ENCODE measurements at places on chromosomes 5 and 9.

GRCh38 chr9:70466976-70467561 lies 52.6 kb upstream of the KLF9 start:
- peak; percentile 95 for DNase-seq

DNA sequence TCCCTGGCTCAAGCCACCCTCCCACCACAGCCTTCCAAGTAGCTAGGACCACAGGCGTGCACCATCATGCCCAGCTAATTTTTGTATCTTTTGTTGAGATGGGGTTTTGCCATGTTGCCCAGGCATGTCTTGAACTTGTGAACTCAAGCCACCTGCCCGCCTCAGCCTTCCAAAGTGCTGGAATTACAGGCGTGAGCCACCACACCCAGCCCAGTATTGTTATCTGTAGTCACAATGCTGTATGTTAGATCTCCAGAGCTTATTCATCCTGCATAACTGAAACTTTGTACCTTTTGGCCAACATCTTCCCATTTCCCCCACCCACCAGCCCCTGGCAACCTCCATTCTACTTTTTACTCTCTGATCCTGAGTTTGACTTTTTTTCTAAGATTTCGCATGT lies 37.5 kb downstream of the CREBRF start:
- no peak for DNase-seq

- no peak for DNase-seq
Observed at GRCh38 chr9:109906766-109907382, 126.9 kb downstream of the PALM2AKAP2 start.

- DNase-seq = peak; percentile 8
Observed at GRCh38 chr9:109463924-109464625, 34.0 kb downstream of the PTPN3 start.

DNA sequence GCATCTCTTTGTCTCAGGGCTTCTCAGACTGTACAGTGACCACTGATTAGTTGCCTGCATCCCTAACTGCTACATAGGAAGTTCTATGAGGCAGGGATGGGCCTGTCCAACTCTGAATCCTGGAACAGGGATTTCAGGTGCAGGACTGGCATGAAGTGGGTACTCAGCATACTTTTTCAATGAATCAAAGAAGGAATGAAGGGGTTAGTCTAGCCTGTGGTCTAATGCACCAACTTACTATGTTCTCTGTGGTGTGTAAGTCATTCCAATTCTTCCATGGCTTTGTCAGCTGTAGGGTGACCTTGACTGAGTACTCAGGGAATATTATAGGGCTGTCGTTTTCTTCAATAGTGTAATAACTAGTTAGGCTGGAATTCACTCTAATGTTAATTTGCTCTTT lies 8.3 kb downstream of the COL15A1 start:
- no peak for DNase-seq

DNA sequence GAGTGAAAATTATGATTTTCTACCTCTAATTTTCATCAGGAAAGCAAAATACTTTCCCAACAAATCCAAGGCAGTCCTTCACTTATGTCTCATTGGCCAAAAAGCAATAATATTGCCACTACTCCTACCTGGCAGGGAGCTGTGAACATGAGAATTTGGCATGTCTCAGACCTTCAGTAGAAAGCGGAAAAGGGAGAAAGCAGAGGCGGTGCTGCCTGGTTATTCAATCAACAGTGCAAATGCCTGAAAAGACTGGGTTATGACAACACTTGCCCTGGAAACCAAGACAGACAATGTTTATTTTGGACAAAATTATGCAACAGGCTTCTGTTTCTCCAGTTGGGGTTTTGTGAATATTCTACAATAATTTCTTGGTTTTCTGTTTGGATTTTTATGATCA lies 194.4 kb downstream of the TAF11L14 start:
- no peak for DNase-seq

DNA sequence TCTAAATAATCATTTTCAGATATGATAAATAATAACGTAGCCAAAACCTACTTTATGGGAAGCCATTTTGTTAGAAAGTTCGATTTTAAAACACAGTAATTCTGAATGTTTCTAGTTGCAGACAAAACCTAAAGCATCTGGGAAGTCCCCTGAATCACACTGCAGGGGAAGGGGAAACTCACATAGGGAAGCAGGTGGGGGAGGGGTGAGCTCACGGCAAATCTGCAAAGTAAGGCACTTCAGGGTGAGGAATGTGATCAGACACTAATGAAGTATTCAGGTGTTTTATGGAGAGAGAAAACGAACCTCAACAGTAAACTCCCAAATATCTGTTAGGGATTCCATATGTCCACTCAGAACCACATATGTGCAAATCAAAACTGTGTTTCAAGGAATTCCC lies 70.7 kb downstream of the EPB41L4A start:
- no peak for DNase-seq

DNA sequence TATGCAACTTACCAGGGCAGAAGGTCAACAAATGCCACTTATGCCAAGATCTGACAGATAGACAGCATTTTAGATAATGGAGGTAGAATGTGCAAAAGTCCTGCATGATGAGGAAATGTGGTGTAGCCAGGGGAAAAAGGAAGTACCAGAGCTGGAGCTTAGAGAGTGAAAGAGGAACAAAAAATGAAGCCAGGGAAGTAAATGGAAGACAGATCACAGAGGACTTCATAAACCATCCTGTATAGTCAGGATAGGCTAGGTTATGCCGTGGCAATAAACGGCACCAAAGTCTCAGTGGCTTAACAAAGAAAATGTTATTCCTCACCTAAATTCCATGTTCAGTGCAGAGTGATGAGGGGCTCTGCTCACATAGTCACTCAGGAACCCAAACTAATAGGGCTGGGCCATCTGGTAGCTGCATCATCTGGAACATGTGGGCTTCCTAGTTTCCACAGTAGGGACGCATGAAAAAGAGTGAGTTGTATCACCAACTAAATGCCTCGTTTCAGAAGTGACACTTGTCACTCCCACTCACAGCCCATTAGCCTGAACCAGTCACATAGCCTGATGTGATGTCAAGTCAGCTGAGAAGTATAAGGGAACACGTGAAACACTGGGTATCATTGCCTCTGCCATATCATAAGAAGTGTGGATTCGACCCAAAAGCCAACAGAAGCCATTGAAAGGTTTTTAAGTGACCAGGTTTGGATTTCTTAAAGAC lies 70.3 kb downstream of the SH3RF2 start:
- DNase-seq = peak; percentile 52

DNA sequence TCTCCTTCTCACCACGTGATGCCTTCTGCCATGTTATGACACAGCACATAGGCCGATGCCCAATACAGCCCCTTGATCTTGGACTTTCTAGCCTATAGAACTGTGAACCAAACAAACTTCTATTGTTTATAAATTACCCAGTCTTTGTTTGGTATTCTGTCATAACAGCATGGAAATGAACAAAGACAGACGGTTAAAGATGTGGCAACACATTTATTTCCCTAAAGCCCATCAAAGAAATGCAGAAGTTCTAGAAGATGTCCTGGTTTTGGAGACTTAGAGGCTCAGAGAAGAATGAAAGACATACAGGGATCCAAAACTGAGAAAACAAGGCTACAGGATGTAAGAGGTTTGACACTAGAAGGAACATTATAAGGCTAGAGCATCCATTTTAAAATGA lies 600.8 kb upstream of the DAB2 start:
- peak; percentile 10 for DNase-seq

DNA sequence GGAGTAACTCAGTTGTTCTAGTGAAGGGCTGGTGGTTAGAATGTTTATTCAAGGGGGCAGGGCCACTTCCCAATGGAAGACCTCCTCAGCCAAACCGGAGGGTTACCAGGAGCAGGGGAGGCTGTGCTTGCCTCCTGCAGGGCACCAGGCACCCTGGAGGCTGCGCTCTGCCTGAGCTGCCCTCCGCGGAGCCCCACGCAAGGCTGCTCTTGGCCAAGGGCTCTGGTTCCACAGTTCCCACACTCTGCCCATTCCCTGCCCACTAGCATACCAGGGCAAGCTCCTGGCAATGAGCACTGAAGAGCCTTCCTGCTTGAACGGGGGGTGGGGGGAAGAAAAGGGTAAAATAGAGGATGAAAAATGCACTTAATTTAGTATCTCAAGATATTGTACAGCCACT lies 35.5 kb upstream of the PTCH1 start:
- DNase-seq = no peak

DNA sequence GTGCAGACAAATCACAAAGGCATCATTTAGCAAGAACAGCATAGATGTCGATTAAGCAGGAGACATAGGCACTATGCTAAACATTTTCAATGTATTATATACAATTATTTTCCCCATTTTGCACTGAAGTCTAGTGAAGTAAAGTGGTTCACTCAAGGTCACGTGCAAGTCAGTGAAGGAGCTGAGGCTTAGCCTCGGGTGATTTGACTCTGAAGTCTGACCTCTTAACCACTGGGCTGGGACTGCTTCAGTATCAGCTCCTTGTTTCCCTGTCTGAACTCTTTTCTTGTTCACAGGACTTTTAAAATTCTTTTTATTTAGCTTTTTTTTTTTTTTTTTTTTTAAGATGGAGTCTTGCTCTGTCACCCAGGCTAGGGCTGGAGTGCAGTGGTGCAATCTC lies 262.7 kb downstream of the DRD1 start:
- no peak for DNase-seq

DNA sequence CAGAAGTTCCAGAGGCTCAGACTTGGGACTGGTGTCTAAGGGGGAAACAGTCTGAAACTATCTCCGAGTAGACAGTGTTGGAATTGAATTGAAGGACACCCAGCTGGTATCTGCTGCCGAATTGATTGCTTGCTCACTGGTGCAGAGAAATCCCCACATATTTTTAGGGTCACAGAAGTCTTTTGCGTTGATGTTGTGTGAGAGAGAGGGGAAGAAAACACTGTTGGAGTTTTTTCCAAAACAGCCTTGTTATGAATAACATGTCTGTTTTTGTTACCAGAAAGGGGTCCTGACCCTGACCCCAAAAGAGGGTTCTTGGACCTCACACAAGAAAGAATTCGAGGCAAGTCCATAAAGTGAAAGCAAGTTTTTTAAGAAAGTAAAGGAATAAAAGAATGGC lies 81.3 kb downstream of the ALDH7A1 start:
- no peak for DNase-seq

DNA sequence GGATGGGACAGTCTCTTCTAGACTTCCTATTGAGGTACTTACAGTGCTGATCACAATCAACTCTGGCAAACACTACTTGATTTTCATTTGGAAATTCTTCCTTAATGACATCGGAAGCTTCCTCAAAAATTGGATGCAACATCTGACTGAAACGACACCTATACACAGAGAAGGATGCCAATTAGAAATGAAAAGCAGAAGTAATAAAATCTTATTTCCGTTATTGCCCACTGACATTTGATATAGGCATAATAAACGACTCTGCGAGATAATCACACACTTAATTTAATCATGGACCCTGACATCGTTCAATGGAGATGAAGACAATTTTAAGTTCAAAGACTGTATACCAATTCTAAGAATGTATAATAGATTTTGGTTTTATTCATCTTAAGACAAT lies 46.4 kb downstream of the ERP44 start:
- DNase-seq = no peak

- no peak for DNase-seq
Observed at GRCh38 chr9:8715788-8716187, 916.2 kb upstream of the DMAC1 start.

DNA sequence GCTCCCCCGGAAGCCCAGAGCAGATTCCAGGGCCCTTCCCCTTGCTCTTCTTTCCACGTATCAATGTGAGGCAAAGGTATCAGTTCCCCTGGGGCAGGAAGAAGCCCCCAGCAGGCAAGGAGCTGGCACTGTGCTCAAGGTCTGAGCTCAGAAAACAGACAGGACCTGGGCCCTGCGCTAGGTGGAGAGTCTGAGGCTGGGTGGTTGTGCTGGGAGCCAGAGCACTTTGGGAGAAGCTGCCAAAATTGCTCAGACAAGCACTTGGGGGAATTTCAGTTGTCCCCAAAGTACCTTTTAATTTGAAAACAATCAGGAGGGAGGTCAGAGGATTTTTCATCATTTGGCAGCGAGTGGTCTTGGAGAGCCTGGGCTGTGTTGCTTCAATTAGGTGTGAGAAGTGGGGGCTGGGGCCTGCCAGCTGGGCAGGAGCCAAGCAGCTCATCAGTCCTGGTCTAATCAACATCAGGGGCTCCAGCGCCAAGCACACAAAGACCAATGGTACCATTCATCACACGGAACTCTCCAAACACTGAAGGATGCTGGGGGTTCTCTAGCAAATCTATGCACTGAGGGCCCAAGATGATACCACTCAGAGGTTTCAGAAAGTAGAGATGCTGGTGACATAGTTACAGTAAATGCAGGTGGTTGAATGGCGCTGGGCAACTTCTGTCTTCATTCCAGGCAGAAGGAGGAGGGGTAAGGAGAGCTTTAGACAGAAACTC lies 176.5 kb downstream of the SNX18 start:
- no peak for DNase-seq

DNA sequence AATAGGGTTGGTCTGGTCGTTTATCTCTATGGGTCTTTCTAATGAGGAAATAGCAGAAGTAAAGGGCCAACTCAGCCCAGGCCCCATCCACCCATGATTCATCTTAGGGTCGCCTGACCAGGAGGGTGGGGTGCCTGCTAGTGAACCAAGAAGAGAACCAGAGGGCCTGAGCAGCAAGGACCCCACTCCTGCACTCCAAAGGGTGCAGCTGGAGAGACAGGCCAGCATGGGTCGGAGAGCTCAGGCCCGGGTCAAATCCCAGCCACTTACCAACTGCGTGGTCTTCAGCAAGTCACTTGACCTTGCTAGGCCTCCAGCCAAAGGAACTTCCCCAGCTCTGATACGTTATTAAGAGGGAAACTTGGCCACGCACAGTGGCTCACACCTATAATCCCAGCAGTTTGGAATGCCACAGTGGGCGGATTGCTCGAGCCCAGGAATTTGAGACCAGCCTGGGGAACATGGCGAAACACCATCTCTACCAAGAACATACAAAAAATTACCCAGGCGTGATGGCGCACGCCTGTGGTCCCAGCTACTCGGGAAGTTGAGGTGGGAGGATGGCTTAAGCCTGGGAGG lies 4.3 kb downstream of the BBLN start:
- peak; percentile 63 for DNase-seq

DNA sequence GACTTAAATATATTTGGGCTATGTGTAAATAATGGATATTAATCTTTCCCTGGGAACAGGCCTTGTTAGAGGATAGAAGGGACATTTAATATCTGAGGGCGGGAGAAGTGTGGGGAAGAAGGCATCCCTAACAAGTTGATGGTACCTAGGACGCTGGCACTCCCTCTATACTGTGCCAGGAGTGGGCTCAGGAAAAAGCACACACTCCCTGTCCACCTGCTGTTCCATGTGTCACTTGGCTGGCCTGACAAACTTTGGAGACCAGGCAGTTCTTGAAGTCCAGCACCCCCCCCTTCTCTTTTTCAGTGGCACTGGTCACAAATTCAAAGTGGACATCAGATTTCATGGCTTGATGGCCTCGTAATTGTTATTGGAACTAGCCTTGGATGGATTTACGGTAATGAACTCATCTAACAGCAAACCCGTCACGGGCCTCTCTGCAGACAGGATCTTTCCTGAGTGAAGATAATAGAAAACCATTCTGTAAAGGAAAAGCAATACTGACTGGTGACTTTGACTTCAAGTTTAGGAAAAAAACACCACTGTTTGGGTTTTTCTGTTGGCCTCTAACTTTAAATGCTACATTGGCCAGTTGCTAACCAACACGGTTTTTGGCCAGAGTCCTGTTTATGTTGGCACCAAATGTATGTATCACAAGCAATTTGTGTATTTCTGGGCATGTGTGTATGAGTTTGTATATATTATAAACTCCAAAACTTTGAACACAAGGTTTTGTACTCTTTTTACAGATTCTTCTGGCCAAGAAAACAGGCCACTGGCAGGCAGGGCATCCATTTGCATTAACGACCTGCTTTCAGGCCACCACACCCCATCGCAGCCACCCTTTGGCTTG lies 552.6 kb downstream of the CCDC171 start:
- no peak for DNase-seq
